Stimulated activated CD8-positive, alpha-beta memory T cell treated with anti-CD3 and anti-CD28 coated beads, Interleukin-7, amount 100 ng/mL, for 48 hours (primary cell): ENCODE measurements at places on chromosomes 12 and 14.

DNA sequence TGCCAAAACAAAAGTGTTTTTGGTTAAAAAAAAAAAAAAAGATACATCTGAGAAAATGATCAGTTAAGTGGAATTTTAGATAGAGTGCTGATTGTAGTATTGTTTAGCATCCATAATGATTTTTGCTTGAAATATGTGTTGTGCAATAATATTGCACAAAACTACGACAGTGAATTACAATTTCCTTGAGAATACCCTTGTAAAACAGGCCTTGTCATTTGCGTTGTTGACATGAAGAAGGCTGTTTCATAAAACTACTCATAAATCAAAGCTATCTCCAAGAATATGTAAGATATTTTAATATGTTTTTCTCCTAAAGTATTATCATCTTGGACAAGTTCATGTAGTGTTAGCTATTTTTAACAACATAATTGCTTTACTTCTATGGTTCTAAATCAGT, 1077.0 kb downstream of the LRFN5 start:
- no peak for DNase-seq

DNA sequence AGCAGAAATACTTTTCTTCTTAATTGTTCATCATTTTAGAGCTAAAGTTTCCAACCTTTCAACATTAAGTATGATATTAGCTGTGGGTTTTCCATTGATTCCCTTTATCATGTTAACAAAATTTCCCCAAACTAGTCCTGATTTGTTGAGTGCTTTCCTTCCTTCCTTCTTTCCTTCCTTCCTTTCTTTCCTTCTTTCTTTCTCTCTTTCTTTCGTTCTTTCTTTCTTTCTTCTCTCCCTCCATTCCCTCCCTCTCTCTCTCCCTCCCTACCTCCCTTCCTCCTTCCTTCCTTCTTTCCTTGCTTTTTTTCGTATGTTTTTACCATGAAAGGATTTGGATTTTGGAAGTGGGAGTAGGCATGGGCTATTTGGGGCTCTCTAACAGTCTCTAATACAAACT, 133.5 kb downstream of the LMNTD1 start:
- DNase-seq, result no peak

DNA sequence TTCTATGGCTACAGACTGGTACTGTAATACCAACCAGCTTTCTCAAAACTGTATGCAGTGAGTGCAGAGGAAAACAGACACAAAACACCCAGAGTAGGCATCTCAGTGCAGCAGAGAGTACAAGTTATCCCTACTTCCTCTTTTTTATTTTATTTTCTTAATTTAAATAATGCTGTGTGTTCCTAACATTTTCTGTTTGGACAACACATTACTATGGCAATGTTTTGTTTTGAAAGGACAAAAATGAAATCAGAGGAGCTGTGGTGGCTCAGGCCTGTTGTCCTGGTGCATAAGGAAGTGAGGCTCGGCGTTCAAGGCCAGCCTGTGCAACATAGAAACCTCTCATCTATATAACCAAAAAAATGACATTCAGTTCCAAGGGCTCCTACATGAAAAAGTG, 33.7 kb upstream of the SELPLG start:
- no peak for DNase-seq

- DNase-seq, result no peak
Observed at GRCh38 chr12:113222730-113223531, 1.7 kb downstream of the TPCN1 start.

GRCh38 chr14:55327179-55327578, 56.0 kb downstream of the FBXO34 start:
- DNase-seq, result no peak

- DNase-seq, result no peak
Observed at GRCh38 chr12:65662590-65662989, 161.7 kb upstream of the HMGA2 start.

DNA sequence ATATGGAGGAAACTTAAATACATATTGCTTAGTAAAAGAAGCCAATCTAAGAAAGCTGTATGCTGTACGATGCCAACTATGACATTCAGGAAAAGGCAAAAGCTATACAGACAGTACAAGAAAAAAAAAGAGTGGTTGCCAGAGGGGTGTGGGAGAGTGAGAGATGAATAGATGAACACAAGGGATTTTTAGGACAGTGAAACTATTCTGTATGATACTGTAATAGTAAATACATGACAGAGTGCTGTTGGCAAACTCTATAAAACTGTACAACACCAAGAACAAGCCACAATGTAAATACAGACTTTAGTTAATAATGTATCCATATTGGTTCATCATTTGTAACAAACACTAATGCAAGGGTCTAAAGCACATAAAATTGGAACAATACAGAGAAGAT, 10.9 kb upstream of the MIPOL1 start:
- DNase-seq, result no peak
